ENCODE measurements at places on chromosomes 2 and 18.
A peak's percentile ranks its signal among the peaks of the same experiment; 100 is the strongest.

- peak; percentile 89 for DNase-seq
Observed at GRCh38 chr2:227460070-227460485, 11.9 kb upstream of the AGFG1 start.

DNA sequence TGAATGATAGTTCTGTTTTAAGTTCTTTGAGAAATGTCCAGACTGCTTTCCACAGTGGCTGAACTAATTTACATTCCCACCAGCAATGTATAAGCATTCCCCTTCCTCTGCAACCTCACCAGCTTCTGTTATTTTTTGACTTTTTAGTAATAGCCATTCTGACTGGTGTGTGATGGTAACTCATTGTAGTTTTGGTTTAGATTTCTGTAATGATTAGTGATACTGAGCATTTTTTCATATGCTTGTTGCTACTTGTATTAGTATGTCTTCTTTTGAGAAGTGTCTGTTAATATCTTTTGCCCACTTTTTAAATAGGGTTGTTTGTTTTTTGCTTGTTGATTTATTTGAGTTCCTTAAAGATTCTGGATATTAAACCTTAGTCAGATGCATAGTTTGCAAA lies 223.7 kb downstream of the SLC4A10 start:
- no peak for DNase-seq

GRCh38 chr2:98623657-98624056 lies 15.3 kb downstream of the UNC50 start:
- DNase-seq = no peak

DNA sequence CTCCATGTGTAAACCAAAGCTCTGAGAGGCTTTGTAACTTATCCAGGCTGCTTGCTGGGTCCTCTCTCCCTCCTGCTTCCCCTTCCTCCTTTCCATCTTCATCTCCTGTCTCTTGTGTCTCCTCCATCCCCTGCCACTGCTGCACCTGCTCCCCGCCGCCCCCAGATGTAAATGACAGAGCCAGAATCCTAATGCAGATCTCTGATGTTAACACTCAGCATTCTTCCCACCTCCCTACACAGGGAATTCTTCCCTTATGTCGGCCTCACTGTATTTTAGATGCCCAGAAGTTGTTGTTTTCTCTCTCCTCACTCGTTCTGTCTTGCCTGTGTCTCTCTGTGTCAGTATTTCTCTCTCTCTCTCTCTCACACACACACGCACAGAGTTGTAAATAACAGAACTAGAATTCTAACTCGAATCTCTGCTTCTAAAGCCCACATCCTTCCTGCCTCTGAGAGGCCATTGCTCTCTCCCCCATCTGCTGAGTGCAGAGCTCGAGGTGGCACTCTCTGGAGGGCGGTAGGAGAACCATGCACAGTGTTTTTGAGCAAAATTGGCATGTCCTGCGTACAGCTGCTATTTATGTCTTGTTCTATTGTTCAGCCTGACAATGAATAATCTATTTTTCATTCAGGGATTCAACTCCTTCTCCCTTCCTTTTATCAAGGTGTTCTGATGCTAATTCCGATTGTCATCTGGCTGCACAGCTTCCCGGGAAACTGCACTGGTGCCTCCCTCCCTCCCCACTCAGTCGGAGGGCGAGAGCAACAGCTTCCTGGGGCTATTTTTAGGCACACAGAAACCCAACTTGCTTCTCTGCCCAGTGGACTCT lies 219.9 kb downstream of the SH3RF3 start:
- DNase-seq = no peak

DNA sequence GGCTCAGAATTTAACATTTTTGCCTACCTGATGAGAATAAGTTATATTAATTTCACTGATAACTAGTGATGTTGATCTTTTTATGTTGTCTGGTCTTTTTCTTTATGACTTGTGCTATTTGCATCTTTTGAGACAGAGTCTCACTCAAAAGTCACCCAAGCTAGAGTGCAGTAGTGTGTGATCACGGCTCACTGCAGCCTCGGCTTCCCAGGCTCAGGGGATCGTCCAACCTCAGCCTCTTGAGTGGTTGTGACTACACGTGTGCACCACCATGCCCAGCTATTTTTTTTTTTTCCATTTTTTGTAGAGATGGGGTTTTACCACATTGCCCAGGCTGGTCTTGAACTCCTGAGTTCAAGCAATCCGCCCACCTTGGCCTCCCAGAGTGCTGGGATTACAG lies 7.5 kb downstream of the SMCHD1 start:
- no peak for DNase-seq

- no peak for DNase-seq
Observed at GRCh38 chr18:45782662-45783061, 42.8 kb upstream of the SIGLEC15 start.

DNA sequence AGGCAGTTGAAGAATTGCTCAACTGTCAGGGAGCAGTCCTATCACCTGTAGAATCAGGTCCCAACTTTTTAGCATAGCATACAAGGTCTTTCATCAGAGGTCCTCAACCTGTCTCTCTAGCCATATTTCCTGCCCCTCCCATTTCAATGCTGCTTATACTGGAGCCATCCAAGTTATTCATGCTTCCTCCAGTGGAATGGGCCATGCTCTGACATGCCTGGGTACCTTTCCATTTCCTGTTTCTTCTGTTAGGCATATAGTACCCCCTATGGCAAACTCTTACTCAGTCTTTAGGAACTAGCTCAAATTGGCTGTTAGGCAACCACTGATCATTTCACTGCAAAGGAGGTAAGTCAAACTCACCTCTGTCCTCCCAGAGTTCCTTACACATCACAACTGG lies 51.0 kb upstream of the ABCA12 start:
- DNase-seq = peak; percentile 18

DNA sequence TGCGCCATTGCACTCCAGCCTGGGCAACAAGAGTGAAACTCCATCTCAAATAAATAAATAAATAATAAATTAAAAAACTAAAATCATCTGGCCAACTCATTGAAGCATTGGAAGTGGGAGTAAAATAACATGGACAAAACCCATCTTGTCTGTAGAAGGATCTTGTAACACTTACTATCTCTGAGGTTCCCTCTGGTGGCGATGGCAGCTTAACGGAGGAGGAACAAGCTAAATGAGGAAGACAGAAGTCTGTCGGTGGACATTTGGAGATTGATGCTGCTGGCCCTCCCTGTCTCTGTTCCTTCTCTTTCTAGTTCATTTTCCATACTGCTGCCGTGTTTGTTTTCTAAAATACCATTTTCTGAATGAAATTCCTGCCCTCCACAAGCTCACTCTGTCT lies 43.4 kb downstream of the ZCCHC2 start:
- DNase-seq = no peak

- DNase-seq = no peak
Observed at GRCh38 chr2:144389151-144389929, 130.6 kb downstream of the ZEB2 start.

- DNase-seq = no peak
Observed at GRCh38 chr2:193428336-193428818, 1233.6 kb upstream of the TMEFF2 start.

DNA sequence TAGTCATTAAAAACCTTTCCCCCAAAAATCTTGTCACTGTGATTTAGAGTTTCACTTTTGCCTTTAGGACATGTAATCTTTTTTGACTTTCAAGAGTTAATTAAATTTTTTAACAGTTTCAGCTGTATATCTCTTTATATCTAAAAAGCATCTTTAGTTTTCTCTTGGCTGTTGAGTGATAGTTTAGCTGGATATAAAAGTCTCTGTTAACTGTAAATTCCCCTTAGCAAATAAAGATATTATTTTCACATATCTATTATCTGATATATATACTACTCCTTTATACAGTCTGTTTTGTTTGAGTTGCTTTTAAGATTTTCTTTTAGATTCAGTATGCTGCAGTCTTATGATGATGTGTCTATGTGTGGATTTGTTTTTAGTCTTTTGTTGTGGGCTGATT lies 98.9 kb upstream of the CNGA3 start:
- no peak for DNase-seq

DNA sequence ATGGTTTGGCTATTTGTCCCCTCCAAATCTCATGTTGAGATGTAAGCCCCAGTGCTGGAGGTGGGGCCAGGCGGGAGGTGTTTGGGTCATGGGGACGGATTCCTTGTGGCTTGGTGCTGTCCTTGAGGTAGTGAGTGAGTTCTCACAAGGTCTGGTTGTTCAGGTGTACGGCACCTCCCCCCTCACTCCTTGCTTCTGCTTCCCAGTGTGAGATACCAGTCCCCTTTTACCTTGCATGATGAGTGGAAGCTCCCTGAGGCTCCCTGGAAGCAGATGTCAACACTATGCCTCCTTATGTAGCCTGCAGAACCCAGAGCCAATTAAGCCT lies 232.6 kb downstream of the LDLRAD4 start:
- no peak for DNase-seq

DNA sequence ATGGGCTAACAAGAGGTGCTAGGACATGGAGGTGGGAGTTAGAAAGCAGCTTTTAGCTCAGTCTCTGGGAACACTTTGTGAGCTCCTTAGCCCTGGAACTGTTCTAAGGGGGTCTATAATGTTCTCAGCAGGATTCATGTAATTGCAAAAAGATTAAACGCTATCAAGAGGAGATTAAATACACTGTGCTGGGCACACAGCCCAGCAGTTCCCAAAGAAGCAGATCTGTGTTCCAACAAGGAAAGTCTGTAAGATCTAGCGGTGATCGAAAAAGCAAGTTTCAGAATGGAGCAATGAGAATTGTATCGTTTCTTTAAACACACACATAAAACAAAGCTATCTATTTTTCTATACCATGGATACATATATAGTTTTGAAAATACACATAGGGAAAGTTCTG lies 2.4 kb upstream of the ARID5A start:
- DNase-seq = no peak

DNA sequence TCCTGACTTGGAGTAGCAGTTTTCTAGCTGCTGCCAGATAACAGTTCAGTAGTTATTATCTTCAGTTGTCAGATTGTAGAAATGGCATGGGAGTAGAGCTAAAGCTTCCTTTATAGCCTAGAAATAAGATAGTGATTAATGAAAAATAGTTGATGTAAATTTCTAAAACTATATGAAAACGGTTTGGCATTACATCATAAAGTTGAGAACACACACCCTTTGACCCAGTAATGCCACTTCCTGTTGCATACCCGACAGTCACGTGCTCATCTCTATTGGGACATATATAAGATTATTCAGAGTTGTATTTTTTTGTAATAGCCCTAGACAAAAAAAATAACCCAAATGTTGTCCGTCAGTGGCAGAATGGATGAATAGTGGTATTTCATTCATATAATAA lies 39.4 kb upstream of the ASB1 start:
- DNase-seq = no peak

DNA sequence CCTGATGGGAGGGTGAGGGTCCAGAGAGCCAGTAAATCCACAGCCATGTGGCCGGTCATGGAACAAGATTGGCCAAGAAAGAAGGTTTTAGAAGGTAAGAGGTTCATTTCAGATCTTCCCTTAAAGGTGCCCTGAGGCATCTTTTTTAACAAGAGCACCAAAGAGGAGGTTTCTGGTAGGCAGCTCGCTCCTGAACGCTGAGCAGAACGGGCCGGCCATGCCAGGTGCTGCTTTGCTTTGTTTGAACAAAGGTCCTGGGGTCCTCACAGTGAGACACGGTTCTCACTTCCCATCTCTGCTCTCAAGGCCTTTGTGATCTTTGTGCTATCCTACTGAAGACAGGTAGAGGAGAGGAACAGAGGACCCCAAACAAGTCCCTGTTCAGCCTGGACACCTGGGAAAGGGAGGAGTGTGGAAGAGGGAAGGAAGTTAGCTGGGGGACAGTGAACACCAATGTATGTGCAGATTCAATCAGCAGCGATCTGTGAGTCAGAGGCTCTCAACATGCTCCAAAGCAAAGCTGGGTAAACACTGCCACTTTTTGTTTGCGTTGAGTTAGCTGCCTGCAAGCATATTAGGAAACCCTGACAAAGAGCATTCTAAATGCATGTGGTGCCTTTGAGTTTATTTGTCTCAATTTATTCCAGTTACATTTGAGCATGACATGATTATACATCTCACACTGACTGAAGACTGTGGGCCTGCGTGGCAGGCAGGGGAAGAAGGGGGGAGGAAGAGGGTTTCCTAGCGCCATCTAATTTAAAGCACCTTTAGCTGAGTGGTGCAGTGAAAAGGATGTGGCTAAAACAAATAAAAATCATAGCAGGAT lies 102.4 kb downstream of the ASB1 start:
- no peak for DNase-seq

DNA sequence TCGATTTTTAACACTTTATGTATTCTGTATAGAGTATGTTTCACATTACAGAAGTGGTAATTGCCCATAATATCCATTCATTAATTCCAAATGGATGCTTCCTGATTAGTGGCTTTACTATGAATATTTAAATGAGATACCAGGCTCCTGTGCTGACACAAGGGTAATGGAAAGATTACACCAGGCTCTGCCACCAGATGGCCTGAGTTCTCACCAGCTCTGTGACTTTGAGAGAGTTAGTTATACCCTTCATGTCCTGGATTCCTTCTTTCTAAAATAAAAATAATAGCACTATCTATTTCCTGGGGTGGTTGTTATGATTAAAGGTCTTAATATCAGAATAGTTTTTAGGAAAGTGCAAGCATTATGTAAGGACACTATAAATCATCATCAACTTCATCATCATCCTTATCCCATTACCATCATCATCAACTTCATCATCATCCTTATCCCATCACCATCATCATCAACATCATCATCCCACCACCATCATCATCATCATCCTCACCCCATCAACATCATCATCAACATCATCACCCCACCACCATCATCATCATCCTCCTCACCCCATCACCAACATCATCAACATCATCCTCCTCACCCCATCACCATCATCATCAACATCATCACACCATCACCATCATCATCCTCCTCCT lies 151.8 kb downstream of the DNER start:
- DNase-seq = no peak

DNA sequence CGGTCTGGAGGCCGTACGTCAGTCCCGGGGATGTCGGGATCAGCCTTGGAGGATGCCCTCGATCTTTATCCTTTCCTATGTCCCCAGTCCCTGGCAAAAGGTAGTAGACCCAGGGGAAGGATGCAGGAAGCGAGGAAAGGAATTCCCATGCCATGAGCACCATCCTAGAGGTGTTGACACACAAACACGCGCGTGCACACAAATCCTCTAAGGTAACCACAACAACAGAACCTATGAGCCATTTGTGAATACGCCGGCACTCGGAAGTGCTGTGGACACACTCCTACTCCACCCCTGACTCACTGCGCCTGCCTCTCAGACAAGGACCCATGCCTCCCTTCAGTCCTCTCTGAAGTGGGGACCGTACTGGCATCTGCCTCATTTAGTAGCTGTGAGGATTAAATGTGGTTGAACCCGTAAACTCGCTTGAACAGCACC lies 11.3 kb upstream of the MLPH start:
- DNase-seq = peak; percentile 93

- no peak for DNase-seq
Observed at GRCh38 chr2:224561234-224562005, 23.7 kb downstream of the CUL3 start.

GRCh38 chr2:128531856-128532255 lies 213.2 kb upstream of the HS6ST1 start:
- no peak for DNase-seq

GRCh38 chr2:230441227-230441897 lies 25.4 kb downstream of the SP100 start:
- DNase-seq = no peak

GRCh38 chr2:186559370-186559769 lies 30.5 kb upstream of the ITGAV start:
- DNase-seq = no peak

- DNase-seq = peak; percentile 65
Observed at GRCh38 chr2:174577967-174578589, 19.5 kb downstream of the WIPF1 start.

Data from HT1080 (cell line).